Suppressor macrophage treated with lipopolysaccharide for 4 hours (primary cell): ENCODE measurements at places on chromosomes 3 and 15.

GRCh38 chr3:24129549-24129948 is 184.5 kb downstream of the NR1D2 start:
- DNase-seq = no peak

DNA sequence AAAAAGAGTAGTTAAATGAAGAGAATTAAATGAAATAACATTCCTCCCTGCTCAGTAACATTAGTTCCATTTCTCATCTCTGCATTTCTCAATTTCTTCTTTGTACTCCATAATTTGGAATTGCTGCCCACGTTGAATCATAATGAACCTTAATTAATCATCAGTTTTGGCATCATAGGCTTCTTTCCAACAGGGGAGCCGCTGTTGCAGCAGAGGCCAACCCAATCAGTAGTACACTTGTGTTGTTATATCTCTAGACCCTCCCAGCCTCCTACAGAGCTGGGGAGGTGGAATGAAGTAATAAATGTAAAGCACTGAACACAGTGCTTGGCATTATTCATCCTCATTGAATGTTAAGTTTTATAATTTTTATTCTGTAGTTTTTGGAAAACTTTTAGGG is 240.7 kb downstream of the CHST2 start:
- DNase-seq = no peak

- DNase-seq = no peak
Observed at GRCh38 chr15:57385923-57386390, 9.7 kb downstream of the CGNL1 start.

GRCh38 chr3:146138902-146139301 is 22.1 kb downstream of the PLOD2 start:
- no peak for DNase-seq

- DNase-seq = no peak
Observed at GRCh38 chr15:60077581-60078359, 73.7 kb downstream of the FOXB1 start.

DNA sequence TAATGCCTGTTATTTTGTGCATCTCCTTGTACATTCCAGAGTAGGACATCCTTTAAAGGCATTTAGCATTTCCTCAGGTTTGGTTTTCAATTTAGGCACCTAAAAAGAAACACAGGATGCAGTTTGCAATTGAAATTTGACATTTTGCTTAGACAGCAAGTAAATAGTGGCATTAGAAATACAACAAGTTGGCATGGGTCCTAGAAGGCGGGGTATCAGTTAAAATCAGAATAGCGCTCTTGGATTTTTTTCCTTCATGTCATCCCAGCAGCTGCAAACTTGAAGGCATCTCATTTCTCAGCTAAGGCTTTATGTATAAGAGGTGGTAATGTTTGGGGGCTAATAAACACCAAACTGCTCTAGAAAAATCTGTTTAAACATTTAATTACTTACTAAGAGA is 47.5 kb upstream of the SKOR1 start:
- no peak for DNase-seq

GRCh38 chr15:80434926-80435720 is 30.9 kb downstream of the ARNT2 start:
- peak; percentile 17 for DNase-seq
